ENCODE measurements at places on chromosomes 3 and 15.

DNA sequence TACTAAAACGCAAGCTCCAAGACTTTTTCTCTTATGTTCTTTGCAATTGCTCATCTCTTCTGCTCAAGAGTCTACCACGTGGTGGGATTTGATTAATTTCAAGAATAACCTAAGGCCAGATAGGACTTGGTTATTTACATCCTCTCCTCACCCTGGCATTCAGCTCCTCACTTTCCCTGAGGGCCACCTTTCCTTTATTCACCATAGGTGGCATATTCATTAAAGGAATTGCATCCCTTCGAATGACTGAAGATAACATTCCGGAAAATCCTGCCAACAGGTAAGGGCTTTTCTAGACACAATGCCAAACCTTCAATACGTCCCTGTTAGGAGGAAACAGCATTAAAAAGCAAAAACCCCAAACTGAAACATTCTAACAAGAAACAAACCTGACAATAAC is 220.0 kb upstream of the KBTBD8 start:
- DNase-seq = no peak

DNA sequence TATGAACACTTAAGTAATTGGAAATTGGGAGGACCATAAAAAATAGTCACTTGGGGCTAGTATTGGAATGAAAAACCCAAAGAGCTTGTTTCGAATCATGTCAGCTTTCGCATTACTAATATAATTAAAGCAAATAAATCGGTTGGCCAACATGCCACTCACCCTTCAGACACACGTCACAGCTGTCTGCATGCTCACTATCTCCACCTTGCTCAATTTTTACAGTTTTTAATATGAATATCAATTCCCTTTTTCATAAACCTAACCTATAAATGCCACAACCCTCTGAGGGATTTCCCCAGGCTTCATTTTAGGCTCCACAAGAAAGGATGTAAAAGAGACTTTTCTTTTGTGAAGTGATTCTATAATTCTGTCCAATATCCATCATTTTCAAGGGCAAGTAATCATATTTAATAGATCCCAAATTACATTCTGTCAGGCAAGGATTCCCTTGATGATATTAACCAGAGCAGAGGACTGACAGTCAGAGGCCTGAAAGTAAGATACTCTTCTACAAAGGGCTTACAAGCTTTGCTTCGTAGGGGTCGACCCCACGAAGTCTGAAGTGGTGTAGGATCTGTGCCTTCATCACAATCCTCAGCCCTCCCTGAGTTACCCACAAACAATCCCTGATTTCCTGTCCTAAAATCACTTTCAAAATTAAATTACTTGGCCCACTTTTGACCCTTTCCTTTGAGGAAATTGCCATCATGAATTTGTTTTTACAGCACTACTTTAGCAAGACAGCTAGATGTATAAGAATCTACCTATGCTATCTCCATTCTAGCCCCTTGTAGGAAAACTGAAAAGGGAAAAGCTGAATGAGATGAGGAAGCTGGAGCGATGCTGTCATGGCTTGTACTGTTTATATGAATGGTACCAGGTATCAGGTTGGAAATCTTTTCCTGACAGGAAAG is 44.5 kb downstream of the NANOGP8 start:
- no peak for DNase-seq

- no peak for DNase-seq
Measured at GRCh38 chr15:74727727-74728126, 2.4 kb upstream of the CYP1A1 start.

DNA sequence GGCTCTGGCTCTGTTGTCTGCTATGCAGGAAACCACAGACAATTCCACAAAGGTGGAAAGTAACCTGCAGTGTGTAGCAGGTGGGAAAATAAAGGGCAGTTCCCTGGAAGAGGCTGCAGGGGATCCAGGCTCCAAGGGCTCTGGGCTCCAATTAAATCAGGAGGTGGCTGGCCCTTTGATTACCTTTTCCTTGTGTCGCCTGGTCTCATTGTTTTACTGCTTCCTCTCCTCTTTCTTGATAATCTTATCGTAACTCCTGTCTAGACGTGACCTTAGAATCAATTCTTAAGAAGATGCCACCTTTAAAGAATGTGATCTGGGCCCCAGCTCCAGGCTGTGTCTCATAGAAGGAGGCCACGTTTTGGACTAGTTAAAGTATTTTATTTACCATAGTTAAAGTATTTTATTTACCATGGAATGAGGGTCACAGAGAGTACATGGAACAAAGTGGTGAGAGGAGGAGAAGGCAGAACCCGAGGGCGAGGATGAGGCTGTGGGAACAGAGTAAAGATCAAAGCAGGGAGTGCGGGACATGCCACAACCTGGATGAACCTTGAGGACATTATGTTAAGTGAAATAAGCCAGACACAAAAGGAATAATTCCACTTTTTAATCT is 237.5 kb upstream of the STT3B start:
- no peak for DNase-seq

GRCh38 chr3:189635339-189635738 is 4.2 kb downstream of the TP63 start:
- no peak for DNase-seq

GRCh38 chr3:29183346-29184087 is 97.4 kb upstream of the RBMS3 start:
- DNase-seq = no peak

DNA sequence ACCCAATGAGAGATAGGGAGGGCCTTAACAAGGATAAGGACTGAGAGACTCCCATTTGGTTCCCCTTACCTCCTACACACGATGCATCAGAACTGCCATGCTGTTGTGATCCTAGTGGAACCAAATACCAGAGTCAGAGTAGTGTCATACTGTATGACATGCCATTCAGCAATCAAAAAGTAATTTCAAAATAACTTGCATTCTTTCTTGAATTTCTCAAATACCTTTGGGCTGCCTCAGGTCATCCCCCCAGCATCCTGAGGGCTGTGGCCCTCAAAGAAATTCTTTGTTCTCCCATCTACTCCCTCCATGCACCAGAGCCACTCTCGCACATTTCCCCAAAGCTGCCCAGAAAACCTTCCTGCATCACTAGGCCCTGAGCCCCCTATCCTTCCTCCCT is 68.9 kb upstream of the PPP2R3A start:
- no peak for DNase-seq

- no peak for DNase-seq
Measured at GRCh38 chr3:43221076-43221475, 65.3 kb upstream of the SNRK start.

- no peak for DNase-seq
Measured at GRCh38 chr3:85208650-85209049, 249.9 kb downstream of the CADM2 start.

GRCh38 chr15:85314146-85314545 is 66.3 kb upstream of the AKAP13 start:
- DNase-seq = no peak

GRCh38 chr15:74653426-74654102 is 37.9 kb downstream of the CLK3 start:
- DNase-seq = no peak

DNA sequence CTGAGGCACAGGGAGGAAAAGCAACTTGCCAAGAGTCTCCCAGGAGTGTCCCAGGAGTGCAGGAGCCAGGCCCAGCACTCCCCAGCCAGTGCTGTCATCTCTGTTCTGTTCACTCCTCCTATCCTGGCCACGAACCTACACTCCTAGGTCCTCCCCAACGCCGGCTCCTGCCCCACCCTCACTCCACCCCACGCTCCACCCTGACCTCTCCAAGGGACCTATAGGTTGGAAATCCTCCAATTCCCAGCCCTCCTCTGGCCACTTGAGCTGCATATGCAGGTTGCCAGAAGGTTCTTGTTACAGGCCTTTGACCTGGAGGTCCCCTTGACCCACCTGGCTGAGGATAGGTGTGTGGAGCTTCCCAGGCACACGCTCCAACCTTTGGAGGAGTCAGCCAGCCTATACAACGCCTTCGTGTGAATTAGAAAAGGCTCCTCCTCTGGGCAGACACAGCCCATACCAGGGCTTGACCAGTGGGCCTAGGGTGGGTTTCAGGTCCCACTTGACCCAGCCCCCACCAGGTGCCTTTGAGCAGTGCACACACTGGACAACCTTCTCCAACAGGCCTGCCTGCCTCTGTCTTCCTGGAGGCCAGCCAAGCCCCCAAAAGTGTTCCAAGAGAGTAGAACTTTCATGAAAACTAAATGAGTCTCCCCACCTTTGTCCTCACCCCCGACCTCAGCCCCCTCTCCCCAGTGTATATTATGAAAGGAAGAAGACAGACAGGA is 167.2 kb upstream of the TLE3 start:
- DNase-seq = no peak

- no peak for DNase-seq
Measured at GRCh38 chr15:100385300-100386050, 43.7 kb upstream of the ADAMTS17 start.

GRCh38 chr3:69079269-69080159 is 651 bp downstream of the UBA3 start:
- DNase-seq = no peak

DNA sequence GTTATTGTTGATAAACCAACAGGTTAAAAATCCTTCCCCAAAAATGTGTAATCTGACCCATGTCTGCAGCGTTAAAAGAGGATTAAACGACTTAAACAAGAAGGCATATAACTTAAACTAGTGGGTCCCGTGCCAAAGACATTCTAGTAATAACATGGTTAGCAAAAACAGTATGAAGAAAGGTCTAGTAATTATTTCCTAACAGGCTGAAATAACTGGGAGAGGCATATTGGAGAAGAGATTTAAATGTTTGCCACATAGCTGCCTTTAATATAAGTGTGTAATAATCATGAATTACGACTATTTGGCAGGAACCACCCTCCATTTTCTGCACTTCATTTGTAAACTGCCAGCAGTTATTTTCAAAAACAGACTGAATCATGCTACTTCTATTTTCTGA is 67.7 kb upstream of the CSPG5 start:
- no peak for DNase-seq

DNA sequence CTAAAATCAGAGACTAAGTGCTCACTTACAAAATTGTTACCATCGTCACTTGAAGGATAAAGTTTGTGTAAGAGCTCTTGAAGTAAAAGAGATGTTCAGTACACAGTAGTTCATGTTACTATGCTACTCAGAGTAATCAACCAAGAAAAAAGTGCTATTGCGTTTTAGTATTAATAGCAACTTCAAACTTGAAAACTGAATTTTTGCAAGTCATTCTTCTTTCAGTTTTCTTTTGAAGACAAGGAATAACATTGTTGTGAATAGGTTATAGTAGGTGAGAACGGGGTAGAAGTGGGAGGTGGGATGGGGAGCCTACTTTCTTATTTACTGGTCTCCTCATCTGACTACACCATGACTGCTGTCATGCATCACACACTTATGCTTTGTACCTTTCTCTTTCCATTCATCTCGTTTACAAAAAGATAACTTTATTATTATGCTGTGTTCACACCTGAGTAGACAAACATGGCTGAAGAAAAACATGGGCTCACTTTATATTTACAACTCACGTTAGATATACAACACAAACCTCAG is 39.3 kb upstream of the P3H2 start:
- DNase-seq = no peak

- DNase-seq = no peak
Measured at GRCh38 chr3:19937459-19938294, 3.7 kb upstream of the EFHB start.

DNA sequence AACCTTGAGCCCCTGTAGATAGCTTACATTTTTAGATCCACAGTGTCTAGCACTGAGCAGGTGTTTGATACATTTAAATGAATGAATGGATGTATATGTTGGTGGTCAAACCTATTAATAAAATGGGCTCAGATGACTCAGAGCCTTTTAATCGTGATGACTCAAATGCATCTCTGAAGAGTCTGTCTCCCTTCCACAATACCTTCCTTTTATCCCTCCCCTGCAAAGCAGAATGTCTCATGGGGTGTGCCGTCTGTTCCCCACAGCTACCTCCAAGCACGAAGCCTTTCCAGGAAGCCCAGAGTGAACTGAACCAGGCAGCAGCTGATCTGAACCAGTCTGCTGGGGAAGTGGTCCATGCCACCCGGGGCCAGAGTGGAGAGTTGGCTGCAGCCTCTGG is 303.5 kb upstream of the TPM1 start:
- DNase-seq = no peak

DNA sequence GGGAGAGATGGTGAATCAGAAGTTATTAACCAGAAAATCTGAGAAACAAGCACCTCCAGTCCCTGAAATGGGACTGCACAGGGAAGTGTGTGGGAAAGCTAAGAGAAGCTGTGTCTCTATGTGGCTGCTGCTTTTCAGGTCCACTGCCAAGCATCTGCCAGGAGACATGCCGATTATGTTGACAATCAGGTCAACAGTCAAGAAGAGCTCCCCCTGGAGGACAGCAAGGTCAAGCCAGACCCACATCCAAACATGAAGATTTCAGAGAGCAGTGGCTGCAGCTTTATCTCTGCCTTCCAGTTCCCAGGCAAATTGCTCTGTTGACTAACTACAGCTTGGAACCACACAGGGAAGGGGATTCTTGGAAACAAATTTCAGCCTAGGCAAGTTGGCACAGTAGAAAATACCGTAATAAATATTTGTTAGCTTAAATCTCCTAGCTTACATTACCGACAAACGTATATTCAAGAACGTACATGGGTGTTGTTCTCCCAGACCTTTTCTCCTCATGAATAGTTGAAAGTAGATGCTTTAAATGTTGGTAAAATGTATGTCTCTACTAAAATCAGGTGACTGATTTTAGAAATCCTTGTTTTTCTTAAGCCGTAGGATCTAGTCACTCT is 394.5 kb upstream of the RARB start:
- DNase-seq = no peak

GRCh38 chr3:148992027-148992634 is 791 bp downstream of the GYG1 start:
- no peak for DNase-seq

DNA sequence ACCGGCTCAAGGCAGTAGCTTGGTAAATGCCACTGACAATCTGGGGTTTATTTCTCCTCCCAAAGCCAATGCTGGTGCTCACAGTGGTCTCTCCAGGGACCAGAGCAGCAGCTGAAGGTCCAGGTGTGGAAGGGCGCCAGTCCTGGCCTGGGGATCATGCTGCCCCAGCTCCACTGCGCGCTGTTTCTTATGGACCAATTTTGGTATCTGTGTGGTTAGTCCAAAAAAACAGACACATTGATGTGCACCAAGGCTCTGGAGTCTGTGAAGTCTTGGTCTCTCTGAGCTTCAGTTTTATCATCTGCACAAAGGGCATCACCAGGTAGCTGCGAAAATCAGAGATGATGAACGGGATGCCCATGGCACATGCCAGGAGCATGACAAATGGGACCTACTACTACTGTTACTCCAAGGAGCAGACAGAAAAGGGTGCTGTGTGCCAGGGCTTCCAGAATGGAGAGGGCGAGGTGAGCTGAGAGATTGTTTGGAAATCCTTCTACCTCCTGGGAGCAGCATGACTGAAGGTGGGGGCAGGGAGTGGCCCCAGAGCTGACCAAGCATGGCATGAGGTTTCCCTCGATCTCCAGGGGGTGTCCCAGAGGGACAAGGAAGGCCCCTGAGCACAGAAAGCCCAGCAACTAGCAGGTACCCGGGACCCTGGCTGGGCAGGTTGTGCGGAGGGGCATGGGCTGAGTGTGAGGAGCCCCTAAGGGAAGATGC is 134.3 kb upstream of the PRR20G start:
- no peak for DNase-seq

DNA sequence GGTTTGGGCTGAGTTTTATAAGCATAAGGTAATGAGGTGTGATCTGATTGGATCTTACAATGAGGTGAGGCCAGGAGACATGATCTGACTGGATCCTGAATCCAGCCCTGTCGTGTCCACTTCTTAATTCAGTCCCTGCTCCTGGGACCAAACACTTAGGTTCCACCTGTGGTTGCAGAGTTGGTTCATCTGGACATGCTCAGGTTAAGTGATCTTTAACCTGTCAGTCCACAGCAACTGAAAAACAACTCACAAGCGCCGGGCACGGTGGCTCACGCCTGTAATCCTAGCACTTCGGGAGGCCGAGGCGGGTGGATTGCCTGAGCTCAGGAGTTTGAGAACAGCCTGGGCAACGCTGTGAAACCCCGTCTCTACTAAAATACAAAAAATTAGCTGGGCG is 679.3 kb upstream of the ALCAM start:
- no peak for DNase-seq

Measured in stimulated activated CD4-positive, alpha-beta T cell treated with anti-CD3 and anti-CD28 coated beads, Interleukin-1b, Interleukin-23, amount 100 ng/mL, for 24 hours (primary cell).